ENCODE measurements at places on chromosomes 13 and 19. TPM values are rescaled to one million over a fixed set of nuclear protein-coding genes. Genes with fewer than 3 reads are reported as not detected.

DNA sequence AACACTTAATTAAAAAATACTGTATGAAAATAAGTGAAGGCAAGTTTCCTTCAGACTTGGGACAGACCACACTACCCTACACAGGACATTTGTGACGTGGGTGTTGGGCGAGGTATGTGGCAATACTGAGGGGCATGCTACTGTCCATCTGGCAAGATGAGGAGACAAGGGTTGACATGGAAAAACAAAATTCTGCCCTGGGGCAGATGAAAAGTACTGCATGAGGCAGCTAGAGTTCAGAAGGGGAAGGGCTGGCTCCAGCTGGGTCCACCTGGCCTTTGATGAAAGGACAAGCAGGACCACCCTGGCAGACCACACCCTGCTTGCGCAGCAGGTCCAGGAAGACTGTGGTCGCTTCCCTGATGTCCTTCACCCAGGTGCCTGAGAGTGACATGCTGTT lies 43.2 kb downstream of the LATS2 start:
- DNase-seq, result no peak

DNA sequence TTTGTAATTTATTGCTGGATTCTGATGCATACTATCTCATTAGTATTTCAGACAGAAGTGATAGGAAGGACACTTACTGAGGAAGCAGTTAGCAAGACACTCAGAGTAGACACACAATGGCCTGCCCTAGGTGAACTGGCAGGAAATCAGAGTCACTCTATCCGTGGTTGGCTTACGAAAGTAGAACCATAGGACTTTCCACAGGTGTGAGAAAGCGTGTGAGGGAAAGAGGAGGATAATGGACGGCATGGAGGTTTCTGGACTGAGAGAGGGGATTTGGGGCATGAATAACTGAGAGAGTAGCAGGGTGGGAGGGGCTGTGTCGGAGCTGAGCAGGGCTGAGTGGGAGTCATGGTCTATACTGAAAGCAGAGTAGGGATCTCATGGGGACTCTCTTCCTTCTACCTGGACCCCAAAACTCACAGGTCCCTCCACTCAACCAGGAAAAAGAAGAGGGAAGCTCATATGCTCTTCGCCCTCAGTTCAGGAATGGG lies 18.7 kb upstream of the EID2 start:
- peak; percentile 48 for DNase-seq

- no peak for DNase-seq
Observed at GRCh38 chr13:38264363-38265131, 85.1 kb upstream of the UFM1 start.

Gene CD70
- 184 TPM for total RNA-seq

DNA sequence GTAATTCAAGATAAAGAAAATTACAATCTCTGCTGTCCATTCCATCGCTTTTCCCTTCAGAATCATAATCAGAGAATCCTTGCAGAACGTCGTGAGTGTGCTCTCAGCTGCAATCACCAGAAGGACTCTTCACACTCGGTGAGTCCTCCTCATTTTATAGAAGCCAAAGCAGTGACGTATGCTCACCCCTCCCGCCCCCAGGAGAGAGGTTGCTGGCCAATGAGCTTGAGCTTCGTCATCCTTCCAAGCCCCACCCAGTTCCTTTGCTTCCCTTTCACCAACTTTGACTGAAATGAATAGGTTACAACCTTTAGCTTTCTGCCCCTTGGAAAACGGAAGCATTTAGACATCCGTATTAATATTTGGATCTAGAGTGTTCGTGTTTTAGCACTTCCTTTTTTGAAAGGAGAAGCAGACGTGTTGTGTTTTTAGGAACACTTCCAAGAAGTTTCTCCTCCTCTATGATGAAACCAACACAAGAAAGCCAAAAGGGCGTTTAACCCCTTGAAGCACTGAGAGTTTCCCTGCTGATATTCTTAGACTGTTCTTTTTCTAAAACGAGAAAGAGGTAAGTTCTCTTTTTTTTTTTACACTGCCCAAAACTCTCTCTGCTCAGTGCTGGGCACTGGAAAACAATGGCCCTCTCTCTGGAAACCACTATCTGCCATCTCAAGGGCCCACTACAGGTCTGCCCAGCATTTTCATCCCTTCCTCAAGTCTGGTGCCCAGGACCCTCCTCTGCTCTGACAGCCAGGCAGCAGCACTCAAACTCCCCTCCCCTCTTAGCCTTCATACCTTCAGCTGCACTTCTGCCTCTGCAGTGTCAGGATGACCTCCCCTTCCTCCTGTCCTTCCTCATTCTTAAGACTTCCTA lies 44.3 kb upstream of the CEACAM21 start:
- peak; percentile 89 for DNase-seq

GRCh38 chr13:105598529-105598928 lies 936.9 kb downstream of the EFNB2 start:
- no peak for DNase-seq

DNA sequence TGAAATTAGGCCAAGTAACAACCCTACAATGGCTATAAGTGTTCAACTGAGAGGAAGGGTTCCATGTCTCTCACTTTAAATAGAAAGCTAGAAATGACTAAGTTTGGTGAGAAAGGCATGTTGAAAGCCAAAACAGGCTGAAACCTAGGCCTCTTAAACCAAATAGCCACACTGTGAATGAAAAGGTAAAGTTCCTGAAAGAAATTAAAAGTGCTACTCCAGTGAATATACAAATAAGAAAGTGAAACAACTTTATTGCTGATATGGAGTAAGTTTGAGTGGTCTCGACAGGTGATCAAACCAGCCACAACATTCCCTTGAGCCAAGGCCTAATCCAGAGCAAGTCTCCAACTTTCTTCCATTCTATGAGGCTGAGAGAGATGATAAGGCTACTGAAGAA lies 209.6 kb downstream of the KLF12 start:
- DNase-seq, result no peak

- DNase-seq, result no peak
Observed at GRCh38 chr13:37918116-37918714, 48.6 kb upstream of the TRPC4 start.

Gene CYP2A7
- not detected for total RNA-seq

DNA sequence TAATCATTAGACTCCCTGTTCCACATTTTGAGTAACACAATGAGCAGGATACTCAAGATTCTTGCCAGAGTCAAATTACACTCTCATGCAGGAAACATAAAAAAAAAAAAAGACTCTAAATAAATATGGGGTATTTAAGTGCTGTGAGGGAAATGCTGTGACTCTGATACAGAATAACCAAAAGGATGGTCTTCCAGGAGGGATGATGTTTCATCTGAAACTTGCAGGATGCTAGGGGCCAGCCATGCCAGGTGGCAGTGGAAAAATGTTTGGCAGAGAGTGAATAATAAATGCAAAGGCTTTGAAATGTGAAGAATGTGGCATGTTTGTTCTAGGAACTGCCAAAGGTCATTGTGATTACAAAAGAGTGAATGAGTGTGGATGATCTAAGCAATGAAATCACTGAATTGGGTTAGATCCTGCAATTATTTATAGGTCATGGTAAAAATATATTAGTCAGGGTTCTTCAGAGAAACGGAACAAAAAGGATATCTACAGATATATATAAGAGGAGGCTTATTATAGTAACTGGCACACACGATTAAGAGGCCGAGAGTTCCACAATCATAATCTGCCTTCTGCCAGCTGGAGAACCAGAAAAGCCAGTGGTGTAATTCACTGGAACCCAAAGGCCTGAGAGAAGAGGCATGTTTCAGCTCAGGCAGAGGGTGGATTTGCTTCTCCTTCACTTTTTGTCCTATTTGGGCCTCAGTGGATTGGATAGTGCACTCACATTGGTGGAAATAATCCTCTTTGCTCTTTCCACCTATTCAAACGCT lies 1832.8 kb upstream of the MIR17HG start:
- no peak for DNase-seq

Gene ZNF587B
- total RNA-seq, result 14.6 TPM

DNA sequence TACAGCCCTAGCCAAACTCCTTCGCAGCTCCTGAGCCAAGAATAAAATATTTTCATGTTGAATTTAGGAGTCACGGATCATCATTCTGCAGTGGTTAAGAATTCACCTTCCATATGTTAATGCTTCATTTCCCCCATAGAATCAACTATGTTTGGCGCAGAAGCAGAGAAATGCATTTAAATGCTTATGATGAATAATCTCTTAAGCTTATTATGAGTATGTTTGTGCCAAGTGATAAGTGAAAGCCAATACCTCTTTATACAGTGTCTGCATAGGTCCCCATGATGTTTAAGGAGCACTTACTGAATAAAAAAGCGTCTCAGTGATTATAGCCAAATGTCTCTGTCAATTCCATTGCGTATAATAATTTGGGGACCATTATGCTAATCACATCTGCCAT lies 32.7 kb upstream of the POMP start:
- DNase-seq, result no peak

Gene ONECUT3
- total RNA-seq, result not detected

Gene ARID3A
- 30.6 TPM for total RNA-seq

- DNase-seq, result no peak
Observed at GRCh38 chr19:6979399-6979798, 41.8 kb downstream of the MBD3L2B start.

DNA sequence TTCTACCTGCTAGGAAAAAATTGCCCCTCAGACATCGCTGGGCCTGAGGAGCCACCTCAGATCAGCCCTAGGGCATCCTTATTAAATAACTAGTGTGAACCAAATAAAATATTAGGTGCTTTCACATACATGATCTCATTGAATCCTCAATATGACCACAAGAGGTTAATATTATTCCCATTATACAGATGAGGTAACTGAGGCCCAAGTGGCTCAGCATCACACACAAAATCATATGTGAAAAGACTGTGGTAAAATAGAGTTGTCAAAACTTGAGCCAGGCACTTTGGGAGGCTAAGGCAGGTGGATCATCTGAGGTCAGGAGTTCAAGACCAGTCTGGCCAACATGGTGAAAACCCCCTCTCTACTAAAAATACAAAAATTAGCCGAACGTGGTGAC lies 2.9 kb upstream of the DMKN start:
- DNase-seq, result no peak

DNA sequence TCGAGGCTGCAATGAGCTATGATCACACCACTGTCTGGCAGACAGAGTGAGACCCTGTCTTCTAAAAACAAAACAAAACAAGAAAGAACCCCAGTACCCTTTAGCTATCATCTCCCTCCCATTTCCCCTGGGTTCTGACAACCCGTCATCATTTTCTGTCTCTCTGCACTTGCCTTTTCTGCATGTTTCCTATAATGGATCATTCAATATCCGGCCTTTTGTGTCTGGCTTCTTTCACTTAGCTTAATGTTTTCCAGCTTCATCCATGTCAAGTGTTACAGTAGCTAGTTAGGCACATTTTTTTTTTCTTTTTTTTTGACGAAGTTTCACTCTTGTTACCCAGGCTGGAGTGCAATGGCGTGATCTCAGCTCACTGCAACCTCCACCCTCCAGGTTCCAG lies 16.5 kb downstream of the AP2S1 start:
- DNase-seq, result no peak

GRCh38 chr19:55598719-55599467 lies 424 bp downstream of the FIZ1 start:
- DNase-seq, result peak; percentile 97

DNA sequence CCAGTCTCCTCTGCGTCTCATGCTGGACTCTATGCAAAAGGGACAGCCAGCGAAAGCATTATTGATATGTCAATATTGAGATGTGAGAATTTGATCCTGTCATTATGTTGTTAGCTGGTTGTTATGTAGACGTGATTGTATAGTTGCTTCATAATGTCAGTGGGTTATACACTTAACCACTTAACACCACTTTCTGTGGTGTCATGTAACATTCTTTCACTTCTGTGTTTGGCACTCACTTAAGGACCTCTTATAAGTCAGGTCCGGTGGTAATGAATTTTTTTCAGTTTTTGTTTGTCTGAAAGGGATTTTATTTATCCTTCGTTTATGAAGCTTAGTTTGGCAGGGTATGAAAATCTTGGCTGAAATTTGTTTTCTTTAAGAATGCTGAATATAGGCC lies 7.1 kb upstream of the SIGLEC7 start:
- no peak for DNase-seq

- DNase-seq, result no peak
Observed at GRCh38 chr19:4474514-4475022, 2.5 kb downstream of the HDGFL2 start.

DNA sequence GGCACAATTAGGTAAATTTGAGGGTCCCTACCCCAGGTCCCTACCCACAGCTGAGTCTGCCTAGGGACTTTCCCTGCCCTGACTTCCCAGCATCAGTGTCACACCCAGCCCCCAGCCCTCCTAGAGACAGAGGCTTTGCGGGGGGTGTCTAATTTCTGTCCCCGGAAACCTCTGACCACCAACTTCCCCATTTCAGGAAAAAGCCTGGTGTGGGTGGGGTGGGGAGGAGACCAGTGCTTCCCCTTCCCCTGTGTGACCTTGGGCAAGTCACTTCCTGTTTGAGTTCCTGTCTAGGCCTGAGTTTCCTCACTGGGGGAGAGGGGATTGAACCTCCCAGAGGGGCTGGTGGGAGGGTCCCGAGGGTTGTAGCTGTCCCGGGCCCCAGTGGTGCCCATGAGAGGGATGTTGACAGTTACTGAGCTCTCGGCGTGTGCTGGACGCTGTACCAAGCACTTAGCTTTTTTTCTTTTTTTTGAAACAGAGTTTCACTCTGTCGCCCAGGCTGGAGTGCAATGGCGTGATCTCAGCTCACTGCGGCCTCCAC lies 7.9 kb downstream of the VASP start:
- peak; percentile 56 for DNase-seq

DNA sequence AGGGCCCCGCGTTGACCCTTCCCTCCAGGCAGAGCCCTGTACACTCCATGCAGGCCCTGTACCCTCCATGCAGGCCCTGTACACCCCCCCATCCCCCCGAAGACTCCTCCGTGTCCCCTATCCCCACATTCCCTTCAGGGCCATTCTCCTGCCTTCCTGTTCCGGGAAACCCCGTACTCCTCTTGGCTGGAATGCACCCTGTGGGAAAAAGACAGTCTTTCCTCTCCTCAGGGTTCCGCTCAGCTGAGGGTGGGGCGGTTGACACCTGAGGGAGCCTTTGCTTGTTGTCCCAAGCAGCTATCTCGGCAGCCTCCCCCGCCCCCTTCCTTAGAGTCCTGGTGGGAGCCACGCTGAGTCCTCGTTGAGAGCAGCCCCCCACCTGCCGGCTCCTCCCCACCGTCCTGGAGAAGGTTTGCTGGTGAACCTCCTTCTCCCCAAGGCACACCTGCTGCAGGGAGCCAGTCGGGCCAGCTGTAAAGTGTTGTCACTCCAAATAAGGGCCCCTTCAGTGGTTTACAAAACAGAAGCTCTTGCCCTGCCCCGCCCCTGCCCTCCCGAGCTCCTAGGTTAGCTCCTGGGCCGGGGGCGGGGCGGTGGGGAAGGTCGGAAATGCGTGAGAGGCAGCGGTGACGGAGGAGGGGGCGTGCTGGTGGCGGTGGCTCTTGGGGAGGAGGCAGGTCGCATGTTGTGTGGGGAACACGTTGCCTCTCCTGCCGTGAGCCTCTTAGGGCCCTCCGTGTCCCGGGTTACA lies 1.5 kb downstream of the GNA11 start:
- no peak for DNase-seq

Gene ZNF568
- total RNA-seq, result 8.6 TPM

Gene PEAK3
- 0.54 TPM for total RNA-seq

Gene CHST8
- total RNA-seq, result not detected

Gene ERICH6B
- not detected for total RNA-seq

Gene FUT1
- 0.09 TPM for total RNA-seq

Measured in activated CD8-positive, alpha-beta memory T cell treated with anti-CD3 and anti-CD28 coated beads, Interleukin-2, amount 10 ng/mL, durations not matched to agents 7 days and 5 days (primary cell).